HS-5 (cell line): ENCODE measurements at places on chromosomes 6 and 20.

DNA sequence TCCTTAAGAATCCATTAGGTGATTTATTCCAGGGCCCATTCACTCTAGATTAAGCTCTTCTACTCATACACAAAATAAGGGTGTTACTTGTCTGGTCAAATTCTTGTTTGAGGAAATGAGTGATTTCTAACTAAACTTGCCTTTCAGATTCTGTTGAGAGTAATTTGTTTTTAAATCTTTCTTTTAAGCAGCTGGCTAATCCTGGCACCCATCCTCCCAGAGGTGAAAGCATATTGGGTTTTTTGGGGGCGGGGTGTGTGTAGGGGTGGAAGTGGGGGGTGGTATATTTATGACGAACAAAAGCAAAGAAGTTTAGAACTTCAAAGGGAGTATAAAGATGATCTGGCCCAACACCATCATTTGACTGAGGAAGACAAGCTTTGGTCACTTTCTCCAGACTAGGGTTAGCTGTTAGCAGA, 94.7 kb downstream of the RTN4IP1 start:
- no peak for DNase-seq

DNA sequence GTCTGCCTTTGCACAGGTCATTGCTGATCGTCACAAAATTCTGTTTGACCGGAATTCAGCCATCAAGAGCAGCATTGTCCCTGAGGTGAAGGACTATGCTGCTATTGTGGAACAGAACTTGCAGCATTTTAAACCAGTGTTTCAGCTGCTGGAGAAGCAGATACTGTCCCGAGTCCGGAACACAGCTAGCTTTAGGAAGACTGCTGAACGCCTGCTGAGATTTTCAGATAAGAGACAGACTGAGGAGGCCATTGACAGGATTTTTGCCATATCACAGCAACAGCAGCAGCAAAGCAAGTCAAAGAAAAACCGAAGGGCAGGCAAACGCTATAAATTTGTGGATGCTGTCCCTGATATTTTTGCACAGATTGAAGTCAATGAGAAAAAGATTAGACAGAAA, 24.6 kb upstream of the CALHM6 start:
- no peak for DNase-seq

- no peak for DNase-seq
Measured at GRCh38 chr20:31687777-31688176, 34.9 kb downstream of the BCL2L1 start.

GRCh38 chr20:8787090-8787489, 281.8 kb upstream of the PLCB4 start:
- no peak for DNase-seq

GRCh38 chr6:149461670-149462069, 23.1 kb downstream of the ZC3H12D start:
- no peak for DNase-seq

DNA sequence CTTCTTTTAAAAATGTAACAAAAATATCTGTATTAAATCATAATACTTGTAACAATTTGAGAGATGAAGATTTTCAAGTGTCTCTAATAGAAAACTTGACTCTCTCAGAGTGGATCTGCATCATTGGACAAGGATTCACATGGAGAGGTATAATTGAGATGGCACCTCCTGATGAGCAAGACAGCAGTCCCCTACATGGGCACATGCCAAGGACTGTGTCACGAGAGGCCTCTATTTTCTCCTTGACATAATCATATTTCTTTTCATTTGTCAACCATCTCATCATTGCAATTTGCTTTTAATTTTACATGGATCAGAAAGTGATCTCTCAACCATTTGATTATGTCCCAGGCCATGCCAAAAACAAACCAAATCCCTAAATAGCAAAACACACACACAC, 206.8 kb upstream of the THEMIS start:
- DNase-seq, result no peak

- DNase-seq, result no peak
Measured at GRCh38 chr6:71509191-71510005, 220.8 kb downstream of the OGFRL1 start.

- DNase-seq, result peak; percentile 98
Measured at GRCh38 chr20:1415667-1416468, 23.0 kb upstream of the FKBP1A start.

- DNase-seq, result peak; percentile 5
Measured at GRCh38 chr6:122222761-122223160, 176.7 kb upstream of the HSF2 start.

DNA sequence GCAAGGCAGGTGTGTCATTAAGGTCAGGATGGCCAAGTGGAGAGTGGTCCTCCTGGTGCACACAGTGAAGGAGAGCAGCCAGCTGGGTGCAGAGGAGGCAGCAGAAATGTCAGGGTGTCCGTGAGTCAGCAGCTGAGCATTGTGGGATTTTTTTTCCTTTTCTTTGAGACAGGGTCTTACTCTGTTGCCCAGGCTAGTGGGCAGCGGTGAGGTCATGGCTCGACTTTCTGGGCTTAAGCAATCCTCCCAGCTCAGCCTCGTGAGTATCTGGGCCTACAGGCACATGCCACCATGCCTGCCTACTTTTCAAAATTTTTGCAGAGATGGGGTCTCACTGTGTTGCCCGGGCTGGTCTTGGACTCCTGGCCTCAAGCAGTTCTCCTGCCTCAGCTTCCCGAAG, 16.0 kb downstream of the ARID1B start:
- no peak for DNase-seq

DNA sequence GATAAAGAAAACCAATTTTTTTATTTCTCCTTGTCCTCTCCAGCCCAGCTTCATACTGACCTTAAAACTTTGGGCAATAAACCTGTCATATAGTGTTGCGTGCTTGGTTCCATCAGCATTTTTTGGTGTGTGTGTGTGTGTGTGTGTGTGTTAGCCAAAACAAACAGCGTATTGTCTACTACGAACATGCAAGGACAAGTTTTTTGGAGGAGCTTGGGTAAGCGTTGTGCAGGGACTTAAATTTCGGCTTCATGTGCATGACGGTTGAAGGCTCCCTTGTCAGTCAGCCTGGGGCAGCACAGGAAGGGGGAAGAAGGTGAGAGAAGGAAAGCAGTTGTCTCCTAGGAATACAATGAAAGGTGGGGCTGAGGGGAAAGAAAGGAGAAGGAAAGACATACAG, 62.0 kb upstream of the PAX1 start:
- no peak for DNase-seq

- no peak for DNase-seq
Measured at GRCh38 chr6:37680668-37681067, 17.0 kb downstream of the MDGA1 start.

GRCh38 chr6:146775220-146775619, 176.4 kb downstream of the ADGB start:
- no peak for DNase-seq

GRCh38 chr20:60113024-60113724, 155.0 kb downstream of the CDH26 start:
- DNase-seq, result no peak

DNA sequence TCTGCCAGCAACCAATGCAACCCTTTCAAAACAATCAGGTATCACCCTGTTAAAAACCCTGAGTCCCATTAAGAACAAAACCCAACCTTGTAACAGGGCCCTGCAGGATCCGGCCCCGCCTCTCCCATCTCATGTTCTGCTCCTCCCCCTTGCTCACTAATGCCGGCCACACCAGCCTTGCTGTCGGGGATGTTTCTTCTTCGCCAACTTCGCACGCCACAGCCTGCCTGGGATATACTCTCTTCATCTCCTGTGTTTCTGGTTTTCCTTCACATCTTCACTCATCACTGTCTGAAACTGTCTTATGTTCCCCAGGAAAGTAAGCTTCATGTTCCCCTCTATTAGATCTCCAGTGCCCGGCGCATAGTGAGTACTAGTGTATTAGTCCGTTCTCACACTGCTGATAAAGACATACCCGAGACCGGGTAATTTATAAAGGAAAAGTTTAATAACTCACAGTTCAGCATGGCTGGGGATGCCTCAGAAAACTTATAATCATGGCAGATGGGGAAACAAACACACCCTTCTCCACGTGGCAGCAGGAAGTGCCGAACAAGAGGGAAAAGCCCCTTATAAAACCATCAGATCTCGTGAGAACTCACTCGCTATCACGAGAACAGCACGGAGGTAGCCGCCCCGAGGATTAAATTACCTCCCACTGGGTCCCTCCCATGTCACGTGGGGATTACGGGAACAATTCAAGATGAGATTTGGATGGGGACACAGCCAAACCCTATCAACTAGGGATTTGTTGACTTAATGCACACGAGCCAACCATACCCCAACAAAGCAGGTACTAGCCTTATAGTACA, 5.1 kb downstream of the TP53RK start:
- DNase-seq, result no peak

DNA sequence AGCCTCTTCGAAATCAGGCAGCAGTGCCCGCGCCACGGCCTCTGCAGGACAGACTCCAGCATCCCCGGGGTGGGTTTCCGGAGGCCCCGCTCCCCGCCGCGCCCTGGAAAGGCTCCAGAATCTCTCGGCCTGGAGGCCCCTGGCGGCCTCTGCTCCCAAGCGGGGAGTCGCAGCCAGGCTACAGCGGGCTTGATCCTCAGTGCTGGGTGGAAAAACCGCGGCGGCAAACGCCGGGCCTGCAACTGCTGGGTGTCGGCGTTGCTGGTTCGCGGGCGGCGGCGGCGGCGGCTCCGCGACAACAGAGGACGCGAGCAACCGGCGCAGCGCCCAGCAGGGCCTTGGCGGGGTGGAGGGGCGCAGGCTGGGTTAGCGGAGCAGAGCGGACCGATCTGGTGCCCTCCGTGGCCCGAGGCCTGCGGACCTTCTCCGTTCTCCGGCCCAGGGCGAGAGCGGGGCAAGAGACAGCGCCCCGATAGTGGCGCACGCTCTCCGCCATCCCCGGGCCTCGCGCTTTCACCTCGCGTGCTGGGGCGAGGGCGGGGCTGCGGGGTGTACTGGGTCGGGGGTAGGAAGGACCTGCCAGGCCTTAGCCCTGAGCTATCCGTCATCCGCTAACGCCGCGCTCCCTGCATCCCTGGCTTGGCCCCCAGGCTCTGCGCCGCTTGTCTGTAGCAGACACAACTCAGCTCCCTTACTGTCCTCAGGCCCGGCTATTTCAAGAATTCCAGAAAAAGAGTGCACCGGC, 3.4 kb upstream of the ZNF292 start:
- no peak for DNase-seq

DNA sequence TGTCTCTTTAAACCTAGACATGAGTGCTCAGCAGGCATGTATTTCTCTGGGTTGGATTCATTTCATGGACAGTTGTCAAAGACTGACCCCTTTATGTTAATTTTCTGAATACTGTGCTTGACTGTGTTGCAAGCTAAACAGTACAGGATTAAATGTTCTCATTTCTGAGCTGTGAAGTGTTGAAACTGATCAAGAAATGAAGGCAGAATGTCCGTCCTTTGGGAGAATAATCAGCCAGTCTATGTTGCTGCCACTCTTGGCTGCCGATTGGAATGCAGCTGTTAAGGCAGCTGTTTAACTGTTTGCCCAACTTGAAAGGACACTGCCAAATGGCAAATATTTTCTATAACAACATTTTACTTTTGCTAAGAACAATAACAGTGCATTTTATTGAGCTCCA, 87.3 kb downstream of the CEP57L1 start:
- DNase-seq, result no peak

DNA sequence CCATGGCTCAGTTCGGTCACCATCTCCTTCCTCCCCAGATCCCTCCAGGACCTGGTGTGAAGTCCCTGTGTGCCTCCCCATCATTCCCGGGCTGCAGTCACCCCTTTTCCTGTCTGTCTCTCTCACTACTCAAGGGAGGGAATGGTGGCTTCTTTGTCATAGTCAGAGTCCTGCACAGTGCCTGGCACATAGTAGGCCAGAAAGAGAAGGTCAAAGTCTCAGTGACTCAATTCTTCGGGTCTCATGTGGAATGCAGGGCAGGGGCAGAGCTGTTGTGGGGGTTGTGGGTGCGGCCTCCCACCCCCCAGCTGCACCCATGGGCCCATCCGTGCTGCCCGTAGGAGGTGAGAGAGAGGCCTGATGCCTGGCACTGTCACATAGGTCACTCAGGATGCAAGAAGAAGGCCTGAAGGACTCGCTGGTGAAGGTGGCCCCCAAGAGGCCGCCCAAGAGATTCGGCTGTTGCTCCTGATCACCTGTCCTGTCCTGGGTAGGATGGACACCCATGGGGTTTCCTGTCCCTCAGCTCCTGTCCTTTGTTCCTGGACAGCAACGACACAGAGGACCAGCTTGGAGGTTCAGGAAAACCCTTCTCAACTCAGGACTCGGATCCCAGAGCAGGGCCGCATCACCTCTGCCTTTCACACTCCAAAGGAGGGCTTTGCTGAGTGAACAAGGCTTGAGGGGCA, 34.1 kb downstream of the RAB44 start:
- DNase-seq, result no peak

- no peak for DNase-seq
Measured at GRCh38 chr6:161947371-161947770, 673.5 kb upstream of the AGPAT4 start.

- no peak for DNase-seq
Measured at GRCh38 chr20:41168281-41169161, 31.2 kb downstream of the PLCG1 start.

DNA sequence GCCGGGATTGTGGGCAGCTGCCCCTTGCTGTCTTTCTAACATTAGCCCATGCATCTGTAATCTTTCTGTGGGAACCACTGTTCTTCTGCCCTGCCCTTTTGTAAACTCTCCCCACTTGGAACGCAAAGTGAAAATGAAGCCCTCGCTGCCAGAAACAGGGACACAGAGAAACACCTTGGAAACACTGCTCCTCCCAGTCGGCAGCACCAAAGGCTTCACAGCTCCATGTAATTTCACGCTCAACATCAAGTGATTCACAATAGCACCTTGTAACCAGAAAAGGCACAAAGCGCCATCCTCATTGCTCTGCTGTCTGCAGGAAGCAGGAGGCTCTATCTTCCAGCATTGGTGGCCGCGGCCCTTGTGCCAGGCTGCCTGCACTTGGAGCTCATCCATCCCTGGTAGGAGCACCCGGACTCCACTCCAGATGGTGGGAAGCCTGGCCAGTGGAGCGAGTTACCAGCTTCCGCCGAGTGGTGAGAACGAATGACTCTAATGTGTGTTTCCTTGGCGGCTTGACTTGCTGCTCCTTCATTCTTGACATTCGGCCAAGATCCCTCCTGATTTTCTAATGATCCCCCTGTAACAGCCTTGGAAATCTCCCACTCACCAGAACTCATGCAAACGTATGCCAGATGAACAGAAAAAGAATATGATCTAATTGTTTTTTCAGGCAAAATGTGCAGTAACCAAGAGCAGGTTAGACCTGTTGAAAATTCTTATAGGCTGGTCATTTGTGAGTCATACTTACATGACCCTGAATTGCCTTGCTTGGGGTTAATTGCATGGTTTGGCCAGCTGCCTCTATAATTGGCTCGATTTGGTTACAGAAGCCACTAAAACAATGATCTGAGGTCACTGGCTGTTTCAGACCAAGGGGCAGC, 169.1 kb upstream of the CDYL start:
- DNase-seq, result peak; percentile 72

GRCh38 chr6:3744901-3745470, 6.5 kb downstream of the PXDC1 start:
- DNase-seq, result no peak
